Esophagus squamous epithelium (tissue), 5 donors: ENCODE measurements at places on chromosomes 11 and 22. TPM values are rescaled to one million over a fixed set of nuclear protein-coding genes. Genes with fewer than 3 reads are reported as not detected.

DNA sequence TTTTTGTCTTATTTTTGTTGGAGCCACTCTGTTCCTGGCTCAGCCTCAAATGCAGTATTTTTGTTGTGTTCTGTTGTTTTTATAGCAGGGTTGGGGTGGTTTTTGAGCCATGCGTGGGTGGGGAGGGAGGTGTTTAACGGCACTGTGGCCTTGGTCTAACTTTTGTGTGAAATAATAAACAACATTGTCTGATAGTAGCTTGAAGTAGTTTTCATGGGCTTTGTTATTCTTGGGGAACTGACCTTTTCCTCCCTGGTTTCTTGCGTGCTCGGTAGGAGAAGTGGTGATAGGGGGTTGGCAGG is 6.0 kb upstream of the MCM5 start:
- no peak for DNase-seq

GRCh38 chr11:109853156-109853776 is 239.9 kb upstream of the ZC3H12C start:
- no peak for DNase-seq

Gene KREMEN1
- total RNA-seq, result 64.8 TPM

- no peak for DNase-seq
Measured at GRCh38 chr11:117782101-117782500, 14.9 kb downstream of the DSCAML1 start.

- no peak for DNase-seq
Measured at GRCh38 chr22:29061773-29062172, at the start of gene C22orf31. Gene C22orf31, minus strand, starts transcription at chr22:29061831. Its CDS starts 39 bp downstream, at chr22:29061792.

GRCh38 chr11:95262994-95263765 is 32.2 kb upstream of the SESN3 start:
- no peak for DNase-seq

Gene TRIM6
- total RNA-seq, result 6.1 TPM

Gene SCGB1A1
- 5.9 TPM for total RNA-seq
